ENCODE measurements at places on chromosomes 1 and 21.

DNA sequence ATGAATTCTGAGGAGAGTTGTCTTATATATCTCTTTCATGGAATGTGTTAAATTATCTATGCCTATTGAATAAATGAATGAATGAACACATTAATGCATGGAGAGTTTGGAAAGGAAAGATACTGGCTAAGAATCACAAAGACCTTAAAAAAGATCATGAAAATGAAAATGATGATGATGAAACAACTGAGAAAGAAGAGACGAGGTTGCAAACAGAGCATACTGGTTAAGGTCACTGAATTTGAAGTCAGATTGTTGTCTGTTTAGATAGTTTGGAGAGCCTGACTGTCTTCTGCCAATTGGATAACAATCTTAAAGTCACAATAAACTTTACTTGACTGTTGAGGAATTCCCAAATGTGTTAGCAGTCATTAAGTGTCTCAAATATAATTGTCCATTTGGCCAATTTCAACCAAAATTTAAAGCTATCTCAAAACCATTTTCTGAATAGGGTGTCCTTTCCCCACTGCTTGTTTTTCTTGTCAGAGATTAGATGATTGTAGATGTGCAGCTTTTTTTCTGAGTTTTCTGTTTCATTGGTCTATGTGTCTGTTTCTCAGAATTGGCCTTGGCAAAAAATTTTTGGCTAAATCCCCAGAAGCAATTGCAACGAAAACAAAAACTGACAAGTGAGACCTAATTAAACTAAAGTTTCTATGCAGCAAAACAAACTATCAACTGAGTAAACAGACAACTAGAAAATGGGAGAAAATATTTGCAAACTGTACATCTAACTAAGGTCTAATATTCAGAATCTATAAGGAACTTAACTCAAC lies 132.2 kb downstream of the PTGER3 start:
- DNase-seq = no peak

DNA sequence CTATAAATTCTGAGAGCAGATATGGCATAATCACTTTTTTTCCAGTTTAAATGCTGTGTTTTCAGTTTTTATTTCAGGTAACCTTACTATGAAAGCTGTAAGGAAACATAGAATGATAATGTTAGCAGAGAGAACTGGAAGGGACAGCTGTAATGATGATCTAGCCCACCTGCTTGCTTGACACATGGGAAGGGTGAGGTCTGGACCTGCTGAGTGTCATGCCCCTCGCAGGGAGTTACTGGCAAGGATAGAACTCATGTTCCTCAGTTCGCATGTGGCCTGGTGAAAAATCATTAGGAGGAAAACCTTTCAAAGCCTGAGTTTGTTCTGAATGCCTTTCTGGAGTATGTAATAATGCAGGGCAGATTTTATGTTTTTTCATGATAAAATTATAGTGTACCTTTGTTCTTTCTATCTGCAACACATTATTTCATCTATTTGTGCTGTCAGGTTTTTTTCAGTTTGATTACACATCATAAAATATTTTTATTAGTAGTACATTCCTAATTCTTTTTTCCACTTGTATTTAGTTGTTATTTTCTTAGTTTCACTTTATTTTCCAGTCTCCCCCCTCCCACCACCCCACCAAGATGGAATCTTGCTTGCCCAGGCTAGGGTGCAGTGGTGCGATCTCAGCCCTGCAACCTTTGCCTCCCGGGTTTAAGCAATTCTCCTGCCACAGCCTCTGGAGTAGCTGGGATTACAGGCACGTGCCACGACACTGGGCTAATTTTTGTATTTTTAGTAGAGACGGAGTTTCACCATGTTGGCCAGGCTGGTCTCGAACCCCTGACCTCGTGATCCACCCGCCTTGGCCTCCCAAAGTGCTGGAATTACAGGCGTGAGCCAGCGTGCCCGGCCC lies 8.0 kb downstream of the DDI2 start:
- DNase-seq = no peak

- no peak for DNase-seq
Measured at GRCh38 chr21:25657140-25657539, 18.1 kb downstream of the JAM2 start.

GRCh38 chr1:185969028-185969427 lies 234.8 kb downstream of the HMCN1 start:
- no peak for DNase-seq

- DNase-seq = no peak
Measured at GRCh38 chr1:159532922-159533321, 2.9 kb downstream of the OR10J5 start.

DNA sequence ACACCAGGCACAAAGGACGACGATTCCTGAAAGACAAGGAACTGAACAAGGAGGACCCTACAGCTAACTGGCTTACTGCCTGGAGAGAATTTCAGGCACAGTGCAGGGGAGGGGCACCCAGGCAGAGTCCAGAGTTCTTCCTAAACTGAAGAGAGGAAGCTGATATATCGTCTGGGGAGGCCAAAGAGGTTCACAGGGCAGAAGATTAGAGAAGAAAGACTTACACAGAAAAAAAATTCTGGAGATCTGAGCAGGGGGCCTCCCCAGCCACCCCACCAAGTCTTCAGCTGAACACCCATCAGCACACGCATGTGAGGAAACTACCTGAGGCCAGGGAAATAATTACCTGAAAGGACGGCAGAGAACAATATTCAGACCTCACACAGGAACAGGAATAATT lies 24.6 kb downstream of the SORT1 start:
- DNase-seq = no peak

All from fibroblast of skin of left biceps (primary cell).